Suprapubic skin (tissue), 4 donors: ENCODE measurements at places on chromosomes 4 and X. TPM values are rescaled to one million over a fixed set of nuclear protein-coding genes. Genes with fewer than 3 reads are reported as not detected.

The OR13H1 gene
- not detected for total RNA-seq

The NFKB1 gene
- 41.5 TPM for total RNA-seq

The ESX1 gene
- total RNA-seq, result not detected

The P2RY8 gene
- not detected for total RNA-seq

The LANCL3 gene
- total RNA-seq, result 3.2 TPM

The DCTD gene
- 39.2 TPM for total RNA-seq

The ZNF185 gene
- total RNA-seq, result 67.5 TPM

The TRIM2 gene
- 17.3 TPM for total RNA-seq

The FAT4 gene
- 4.9 TPM for total RNA-seq

The WDR17 gene
- 0.40 TPM for total RNA-seq

The PPP2R2C gene
- total RNA-seq, result 42.5 TPM
